ENCODE measurements at places on chromosomes 4 and X.

- DNase-seq: peak; percentile 15
Measured at GRCh38 chr4:182307746-182308145, 64.5 kb downstream of the TENM3 start.

- DNase-seq: no peak
Measured at GRCh38 chr4:109302361-109303139, at the start of gene COL25A1. TSS of gene COL25A1 (minus strand) at chr4:109302658.

DNA sequence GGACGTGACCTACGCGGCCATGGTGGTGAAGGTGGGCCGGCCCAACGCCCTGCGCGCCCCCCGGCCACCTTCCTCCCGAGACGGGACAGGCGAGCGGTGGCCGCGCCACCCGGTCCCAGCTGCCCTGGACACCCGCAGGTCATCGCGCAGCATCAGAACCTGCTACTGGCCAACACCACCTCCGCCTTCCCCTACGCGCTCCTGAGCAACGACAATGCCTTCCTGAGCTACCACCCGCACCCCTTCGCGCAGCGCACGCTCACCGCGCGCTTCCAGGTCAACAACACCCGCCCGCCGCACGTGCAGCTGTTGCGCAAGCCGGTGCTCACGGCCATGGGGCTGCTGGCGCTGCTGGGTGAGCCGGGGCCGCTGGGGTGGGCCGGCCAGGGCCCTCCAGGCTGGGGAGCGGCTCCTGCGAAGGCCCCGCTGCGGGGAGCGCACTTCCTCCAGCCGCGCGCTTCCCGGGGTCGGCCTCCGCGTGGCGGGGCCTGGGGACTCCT, 9.0 kb upstream of the SLC26A1 start:
- DNase-seq: no peak

DNA sequence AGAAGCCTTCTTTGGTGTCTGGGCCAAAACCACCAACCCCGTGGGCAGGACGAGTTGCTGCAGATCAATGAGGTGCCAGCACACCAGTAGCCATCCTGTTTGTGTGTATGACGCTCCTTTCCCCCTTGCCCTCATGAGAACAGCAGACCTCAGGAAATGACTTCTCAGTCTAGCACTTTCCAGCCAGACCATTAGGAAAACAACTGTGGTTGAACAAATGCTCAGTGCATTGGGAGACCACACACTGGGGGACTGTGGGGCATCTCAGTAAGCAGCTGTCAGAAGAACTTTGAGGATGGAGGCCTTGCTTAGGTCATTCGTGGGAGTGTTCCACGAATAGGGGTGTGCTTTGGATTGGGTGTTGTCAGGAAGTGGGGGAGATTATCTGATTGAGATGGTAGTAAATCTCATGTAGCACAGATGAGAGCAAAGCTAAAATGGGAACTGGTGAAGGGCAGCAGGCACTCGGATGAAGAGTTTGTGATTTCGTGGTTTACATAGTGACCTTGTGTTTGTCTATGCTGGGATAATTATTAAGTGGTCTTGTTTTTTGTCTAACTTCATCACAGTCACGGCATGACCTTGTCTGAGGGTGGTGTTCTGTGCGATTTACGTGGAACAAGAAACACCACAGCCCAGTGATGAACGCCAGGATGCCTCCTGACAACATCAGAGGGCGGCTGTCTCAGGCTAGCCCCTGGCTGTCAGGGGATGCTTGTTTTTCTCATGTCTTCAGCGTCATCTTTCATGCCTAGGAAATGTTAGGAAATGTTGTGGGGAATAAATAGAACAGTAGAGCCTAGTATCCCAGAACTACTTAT, 70.1 kb downstream of the USP46 start:
- no peak for DNase-seq

- no peak for DNase-seq
Measured at GRCh38 chr4:69875576-69875975, 15.6 kb upstream of the SULT1E1 start.

- no peak for DNase-seq
Measured at GRCh38 chr4:47621181-47621580, 136.1 kb downstream of the ATP10D start.

DNA sequence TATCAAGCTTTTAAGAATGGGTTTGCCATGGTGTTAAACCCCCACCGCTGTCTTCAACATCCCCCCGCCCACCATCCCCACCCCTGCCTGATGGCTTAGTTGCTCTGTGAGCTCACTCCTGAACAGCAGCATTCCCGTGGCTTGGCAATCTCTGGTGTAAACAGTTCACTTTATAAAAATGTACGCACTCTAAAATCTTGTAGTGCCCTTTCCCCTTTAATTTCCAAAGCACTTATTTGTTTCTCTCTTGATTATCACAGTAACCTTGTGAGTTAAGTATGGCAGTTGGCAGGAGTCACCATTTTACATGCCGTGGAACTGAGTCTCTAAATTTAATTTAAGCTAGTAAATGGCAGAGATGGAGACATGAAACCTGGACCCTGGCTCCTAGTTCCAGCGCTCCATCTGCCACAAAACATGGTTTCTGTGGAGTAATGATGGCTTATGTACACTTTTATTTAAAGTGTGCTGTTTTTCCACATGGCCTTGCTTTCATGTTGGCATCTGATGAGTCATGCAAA, 123.1 kb downstream of the AFF1 start:
- DNase-seq: no peak

- DNase-seq: no peak
Measured at GRCh38 chrX:29903360-29903759, 312.0 kb upstream of the MAGEB2 start.

DNA sequence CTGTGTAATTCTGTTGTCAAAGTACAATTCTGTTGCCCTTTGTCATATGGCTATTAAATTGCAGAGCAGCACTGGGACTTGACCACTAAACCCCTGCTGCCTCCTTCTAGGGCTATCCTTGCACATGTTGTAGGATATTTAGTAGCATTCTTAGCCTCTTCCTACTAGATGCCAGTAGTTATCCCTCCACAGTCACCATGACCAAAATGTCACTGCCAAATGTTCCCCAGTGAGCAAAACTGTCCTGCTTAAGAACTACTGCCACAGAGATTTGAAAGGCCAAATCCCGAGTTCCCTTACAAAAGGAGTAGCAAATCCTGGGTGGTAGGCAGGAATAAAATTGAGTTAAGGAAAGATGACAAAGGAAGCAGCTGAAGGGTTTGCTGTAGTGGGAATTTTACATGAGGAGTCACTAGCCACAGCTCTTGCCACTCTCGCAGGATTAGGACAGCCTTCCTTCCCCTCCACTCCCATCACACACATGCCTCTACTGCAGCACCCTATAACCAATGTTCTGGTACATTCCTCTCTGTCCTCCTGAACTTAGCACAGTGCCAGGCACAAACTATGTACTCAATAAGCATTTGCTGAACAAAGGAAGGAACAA, 8.4 kb downstream of the APBB2 start:
- DNase-seq: no peak

- no peak for DNase-seq
Measured at GRCh38 chr4:337932-338758, 531 bp downstream of the ZNF141 start.

- DNase-seq: no peak
Measured at GRCh38 chrX:101595739-101596419, 21.9 kb downstream of the ARMCX6 start.

- DNase-seq: no peak
Measured at GRCh38 chr4:19026281-19026680, 1004.7 kb upstream of the LCORL start.

- no peak for DNase-seq
Measured at GRCh38 chrX:154818916-154819770, 13.9 kb upstream of the MPP1 start.

- no peak for DNase-seq
Measured at GRCh38 chr4:79241846-79242245, 84.0 kb downstream of the NAA11 start.

DNA sequence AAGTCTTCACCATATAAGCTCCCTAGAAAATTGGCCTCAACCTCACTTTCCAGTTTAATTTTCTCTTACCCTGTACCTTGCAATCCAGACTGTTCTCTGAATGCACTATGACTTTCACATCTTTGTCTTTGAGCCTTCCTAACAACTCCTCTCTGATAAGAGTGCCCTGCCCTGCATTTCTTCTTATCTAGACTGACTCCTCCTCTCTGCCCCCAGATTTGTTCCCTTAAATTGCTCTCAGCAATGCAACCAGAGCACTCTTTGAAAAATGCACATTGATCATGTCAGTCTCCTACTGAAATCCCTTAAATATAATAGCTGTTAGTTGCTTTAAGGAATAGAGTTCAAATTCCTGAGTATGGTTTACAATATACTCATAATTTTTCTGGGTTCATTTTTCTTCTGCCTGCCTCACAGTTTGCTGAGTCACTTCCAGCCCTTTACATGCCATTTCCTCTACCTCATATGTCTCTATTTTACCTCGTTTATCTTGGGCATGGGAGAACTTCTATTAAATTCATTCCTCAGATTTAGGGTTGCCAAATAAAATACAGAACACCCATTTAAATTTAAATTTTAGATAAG, 582.7 kb upstream of the AADAT start:
- no peak for DNase-seq

DNA sequence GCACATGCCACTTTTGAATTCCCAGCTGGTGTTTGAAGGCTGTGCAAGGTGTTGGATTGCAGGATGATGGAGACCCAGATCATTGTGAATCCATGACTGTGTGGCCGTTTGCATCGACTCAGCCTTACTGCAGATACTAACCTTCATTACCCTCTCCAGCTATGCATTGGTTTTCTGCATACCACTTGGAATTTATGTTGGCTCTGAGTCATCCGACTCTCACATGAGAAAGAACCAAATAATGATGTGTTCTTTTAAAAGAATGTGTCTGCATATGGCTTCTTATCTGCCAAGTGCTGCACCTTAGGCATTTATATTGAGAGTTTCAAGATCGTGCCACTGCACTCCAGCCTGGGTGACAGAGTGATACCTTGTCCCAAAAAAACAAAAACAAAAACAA, 106.7 kb upstream of the PRKX start:
- no peak for DNase-seq

DNA sequence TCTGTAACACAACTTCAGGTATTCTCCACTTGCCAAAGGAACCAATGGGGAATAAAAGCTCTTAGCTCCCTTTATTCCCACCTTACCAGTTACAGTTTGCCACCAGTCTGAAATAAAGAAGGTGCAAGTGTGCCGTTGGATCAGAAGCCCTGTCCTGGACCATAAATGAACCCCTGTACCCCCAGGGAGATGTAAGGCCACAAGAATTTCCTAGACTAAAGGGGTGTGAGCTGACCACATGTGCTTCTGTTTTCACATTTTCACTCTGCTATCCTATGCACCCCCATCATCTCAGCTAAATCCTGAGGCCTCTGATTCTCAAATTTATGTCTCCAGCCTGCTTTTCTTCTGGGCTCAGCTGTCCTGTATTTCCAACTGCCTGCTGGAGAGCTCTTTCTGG, 221.2 kb downstream of the SPRY1 start:
- no peak for DNase-seq

DNA sequence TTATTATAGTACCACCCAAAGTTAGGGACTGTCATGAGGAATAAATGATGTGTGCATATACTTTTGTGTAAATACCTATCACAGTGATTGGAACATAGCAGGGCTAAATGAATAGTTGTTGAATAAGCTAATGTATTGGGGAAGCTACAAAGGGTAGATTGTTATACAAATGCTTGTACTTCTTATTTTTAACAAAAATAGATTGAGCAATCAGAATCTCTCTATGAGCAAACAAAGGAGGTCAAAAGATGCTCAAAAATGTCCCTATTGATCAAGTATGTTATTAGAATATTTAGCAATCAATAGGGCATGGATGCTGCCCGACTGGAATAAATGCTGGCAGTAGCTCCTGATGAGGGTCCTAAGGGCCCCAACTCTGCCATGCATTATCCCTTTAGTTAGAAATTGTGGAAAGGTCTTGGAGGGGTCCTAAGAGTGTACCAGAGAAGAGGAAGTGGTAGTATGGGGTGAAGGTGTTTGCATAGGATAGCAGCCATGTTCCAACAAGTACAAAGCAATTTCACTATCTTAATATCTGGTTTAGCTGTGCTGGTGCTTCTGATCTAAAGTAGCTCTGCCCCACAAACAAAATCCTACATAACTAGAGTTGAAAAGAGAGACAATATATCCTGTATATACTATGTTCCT, 33.1 kb upstream of the TAPT1 start:
- no peak for DNase-seq

- DNase-seq: no peak
Measured at GRCh38 chr4:159017323-159018026, 85.4 kb upstream of the RAPGEF2 start.

DNA sequence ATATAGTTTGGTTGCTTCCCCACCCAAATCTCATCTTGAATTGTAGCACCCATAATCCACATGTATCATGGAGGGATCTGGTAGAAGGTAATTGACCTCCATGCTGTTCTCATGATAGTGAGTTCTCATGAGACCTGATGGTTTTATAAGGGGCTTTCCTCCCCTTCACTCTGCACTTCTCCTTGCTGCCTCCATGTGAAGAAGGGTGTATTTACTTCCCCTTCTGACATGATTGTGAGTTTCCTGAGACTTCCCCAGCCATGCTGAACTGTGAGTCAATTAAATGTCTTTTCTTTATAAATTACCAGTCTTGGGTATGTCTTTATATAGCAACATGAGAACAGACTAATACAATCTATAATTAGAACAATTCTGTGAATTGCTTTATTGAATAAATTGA, 11.9 kb upstream of the DCAF4L1 start:
- no peak for DNase-seq

GRCh38 chr4:108219998-108220397, 51.3 kb upstream of the LEF1 start:
- no peak for DNase-seq

- no peak for DNase-seq
Measured at GRCh38 chr4:23697001-23697528, 192.8 kb downstream of the PPARGC1A start.

DNA sequence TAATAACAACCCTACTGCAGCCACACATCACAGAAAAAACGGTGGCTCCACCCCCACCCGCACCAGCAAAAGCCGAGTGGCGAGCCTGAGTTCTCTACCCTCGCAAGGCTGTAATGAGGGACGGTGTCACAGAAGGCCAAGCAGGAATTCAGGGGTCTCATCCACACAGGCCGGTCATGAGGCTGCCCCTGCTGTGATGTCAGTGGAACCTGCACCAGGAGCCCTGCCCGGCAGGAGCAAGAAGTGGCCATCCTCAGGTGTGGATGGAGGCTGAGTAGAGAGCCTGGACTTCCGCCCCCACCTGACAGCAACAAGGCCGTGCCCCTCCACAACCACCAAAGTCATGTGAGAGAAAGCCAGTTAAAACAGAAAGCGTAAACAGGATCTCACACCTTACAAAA, 20.6 kb downstream of the LYAR start:
- no peak for DNase-seq

DNA sequence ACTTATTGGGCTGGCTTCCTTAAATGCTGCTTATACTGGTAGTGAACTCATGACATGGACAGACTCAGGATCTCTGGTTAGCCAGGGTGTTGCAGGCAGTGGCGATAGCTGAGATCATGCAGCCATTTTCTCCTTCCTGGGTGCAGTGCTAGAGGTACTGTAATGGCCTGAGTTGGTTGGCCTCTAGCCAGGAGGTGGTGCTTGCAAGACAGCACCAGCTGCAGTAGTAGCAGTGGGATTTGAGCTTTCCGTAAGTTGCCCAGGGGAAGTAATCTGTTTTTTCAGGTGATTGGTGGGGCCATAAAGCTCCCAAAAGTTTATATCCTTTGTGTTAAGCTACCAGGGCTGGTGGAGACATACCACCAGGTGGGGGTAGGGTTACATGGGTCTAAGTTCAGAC, 45.1 kb upstream of the AADAT start:
- DNase-seq: no peak

Data from substantia nigra (tissue), 51 donors.